ENCODE measurements at places on chromosomes 5 and 9.

DNA sequence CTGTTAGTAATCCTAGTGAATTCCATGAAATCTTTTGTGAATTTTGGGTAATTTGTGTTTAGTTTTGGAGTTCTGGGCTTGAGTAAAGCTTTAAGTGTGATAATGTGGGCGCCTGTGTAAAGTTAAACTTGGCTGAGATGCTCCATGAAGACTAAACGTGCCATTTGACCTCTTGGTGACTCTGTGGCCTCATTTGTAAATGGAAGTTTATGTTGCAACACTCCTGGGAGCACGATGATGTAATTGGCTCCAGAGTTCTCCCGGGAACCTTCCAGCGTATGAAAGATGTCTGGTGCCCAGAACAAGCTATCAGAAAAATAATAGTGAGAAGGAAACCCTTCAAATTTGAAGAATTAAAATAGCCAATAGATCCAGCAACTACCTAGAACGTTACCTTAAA lies 981.2 kb downstream of the TLE4 start:
- DNase-seq, result no peak

GRCh38 chr9:80763536-80763935 lies 925.8 kb downstream of the TLE1 start:
- no peak for DNase-seq

GRCh38 chr5:41539454-41539853 lies 29.1 kb upstream of the PLCXD3 start:
- no peak for DNase-seq

DNA sequence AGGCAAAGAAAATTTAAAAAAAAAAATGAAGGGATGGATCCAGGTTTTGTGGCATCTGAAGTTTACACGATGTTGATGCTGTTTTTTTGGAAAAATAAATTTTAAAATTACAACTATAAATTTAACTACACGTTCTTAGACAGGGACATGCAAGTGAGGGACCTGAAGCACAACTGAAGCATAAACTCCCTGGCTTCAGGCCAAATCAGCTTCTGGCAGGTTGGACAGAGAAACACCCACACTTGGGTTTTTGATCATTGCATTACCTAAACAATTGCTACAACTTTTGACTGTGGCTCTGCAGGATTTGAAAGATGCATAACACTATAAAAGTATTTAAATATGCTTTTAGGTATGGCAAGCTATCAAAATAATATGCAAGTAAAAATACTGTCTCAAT lies 1318.3 kb upstream of the DMAC1 start:
- no peak for DNase-seq

- DNase-seq, result no peak
Observed at GRCh38 chr5:56183506-56183905, 49.6 kb downstream of the ANKRD55 start.

DNA sequence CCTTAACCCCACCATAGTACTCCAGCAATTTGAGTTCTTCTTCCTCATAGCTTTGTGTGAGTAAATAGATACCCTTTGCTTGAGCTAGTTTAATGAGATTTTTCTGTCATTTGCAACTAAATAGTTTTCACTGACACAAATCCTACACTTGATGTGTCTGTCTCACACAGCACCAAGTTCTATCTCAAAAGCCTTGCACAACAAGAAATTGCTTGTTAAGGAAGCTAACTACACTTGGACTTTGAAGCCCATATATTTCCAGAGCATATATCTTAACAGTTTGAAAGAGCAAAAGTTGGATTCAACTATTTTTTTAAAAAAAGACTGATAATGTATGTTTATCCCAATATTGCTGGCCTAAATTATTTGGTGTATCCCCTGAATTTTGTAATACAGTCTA lies 459.2 kb downstream of the ACTL7B start:
- no peak for DNase-seq

DNA sequence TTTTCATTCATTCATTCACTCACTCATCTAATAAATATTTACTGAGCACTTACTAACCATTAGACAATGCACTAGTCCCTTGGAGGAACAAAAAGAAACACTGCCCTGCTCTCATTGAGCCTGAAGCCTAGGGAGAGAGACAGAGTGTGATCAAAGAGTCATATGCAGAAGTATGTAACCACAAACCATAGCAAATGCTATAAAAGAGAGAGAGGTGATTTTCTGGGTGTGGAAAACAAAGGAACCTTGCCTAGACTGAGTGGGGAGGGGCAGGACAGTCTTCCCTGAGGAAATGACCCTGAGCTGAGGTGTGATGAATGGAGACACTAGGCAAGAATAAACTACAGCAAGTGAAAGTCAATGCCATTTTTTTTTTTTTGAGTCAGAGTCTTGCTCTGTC lies 10.8 kb upstream of the ADRA1B start:
- DNase-seq, result no peak

GRCh38 chr9:3880851-3881250 lies 355.1 kb upstream of the RFX3 start:
- no peak for DNase-seq

DNA sequence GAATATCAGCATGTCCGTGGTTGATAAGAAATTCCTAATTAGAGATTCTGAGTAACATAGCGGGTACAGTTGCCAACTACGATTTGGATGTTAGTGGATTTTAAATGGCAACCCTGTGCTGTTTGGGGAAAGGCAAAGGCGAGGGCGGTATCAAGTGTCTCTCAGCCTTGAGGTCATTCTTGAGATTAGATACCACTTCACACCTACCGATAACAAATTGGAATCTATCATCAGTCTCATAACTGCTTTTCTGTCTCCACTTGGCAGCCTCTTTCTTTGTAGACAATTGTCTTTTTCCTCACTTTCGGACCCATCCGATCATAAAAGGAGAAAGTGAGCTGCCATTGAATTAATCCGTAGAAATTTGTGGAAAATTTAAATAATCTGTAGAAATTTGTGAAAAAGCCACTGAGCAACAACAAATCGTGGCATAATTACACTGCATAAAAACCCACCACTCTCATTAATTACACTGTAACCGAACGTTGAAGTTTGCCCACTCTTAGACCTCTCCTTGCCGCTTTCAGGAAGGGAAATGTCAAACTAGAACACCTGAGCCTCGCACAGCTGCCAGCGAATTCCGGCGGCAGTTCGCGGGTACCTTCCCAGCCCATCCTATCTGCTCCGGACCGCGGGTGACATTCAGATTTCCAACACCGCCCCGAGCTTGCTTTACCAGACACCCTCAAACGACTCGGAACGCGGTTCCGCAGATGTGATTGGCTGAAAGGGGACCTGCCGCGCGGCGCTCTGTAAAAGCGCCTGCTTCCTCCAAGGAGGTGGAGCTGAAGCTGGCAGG lies 849 bp upstream of the RGMB start:
- peak; percentile 44 for DNase-seq

GRCh38 chr5:167750586-167750985 lies 540.9 kb upstream of the WWC1 start:
- DNase-seq, result no peak

- no peak for DNase-seq
Observed at GRCh38 chr9:63859475-63860215, 1425.4 kb downstream of the FOXD4L5 start.

- DNase-seq, result no peak
Observed at GRCh38 chr5:154193701-154194121, 3.2 kb downstream of the GALNT10 start.

GRCh38 chr5:4700871-4701270 lies 439.3 kb upstream of the ADAMTS16 start:
- DNase-seq, result no peak

DNA sequence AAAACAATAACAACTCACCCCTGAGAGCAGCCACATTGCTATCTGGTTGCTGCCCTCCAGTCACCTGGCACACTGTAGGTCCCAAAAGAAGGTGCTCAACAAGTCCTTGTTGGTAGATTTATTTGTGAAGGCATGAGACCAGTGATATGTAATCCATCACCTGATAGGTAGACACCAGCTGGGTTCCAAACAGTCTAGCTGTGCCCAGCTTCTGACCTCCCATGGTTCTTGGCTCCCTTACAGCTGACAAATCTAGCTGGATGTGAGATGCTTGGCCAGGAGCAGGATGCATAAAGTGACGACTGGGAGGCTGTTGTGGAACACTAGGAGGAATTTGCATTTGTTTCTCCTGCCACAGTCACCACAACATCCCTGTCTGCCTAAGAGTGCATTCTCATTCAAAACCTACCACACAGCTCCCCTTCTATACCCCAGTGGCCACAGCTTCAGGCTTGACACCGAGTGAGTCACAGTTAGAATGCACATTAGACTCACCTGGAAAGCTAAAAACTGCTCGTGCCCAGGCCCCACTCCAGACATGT lies 7.8 kb upstream of the VLDLR start:
- DNase-seq, result no peak

GRCh38 chr9:118059484-118060278 lies 355.5 kb downstream of the TLR4 start:
- DNase-seq, result peak; percentile 37

- DNase-seq, result no peak
Observed at GRCh38 chr5:26761446-26761845, 276.9 kb downstream of the CDH9 start.

- DNase-seq, result no peak
Observed at GRCh38 chr5:61162832-61163567, 732 bp upstream of the SMIM15 start.

GRCh38 chr5:111675201-111675934 lies 81.6 kb downstream of the NREP start:
- DNase-seq, result no peak

GRCh38 chr5:118905196-118905595 lies 83.2 kb downstream of the DTWD2 start:
- no peak for DNase-seq

GRCh38 chr5:29845206-29845605 lies 1348.3 kb upstream of the CDH6 start:
- no peak for DNase-seq

DNA sequence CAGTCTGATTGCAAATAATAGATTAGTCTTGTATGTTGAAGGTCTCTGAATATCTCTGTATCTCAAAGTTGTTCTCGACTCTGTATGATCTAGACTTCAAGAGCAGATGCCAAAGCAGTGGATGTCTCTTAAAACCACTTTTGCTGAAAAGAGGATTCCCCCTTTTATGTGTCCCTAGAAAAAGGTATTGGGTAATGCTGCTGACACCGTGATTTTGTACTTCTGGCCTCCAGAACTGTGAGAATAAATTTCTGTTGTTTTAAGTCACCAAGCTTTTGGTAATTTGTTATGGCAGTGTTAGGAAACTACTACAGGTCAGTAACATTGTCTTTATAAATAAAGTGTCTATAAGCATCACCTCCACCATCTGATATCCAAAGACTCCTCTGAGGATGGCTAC lies 85.3 kb upstream of the PIK3R1 start:
- DNase-seq, result no peak

DNA sequence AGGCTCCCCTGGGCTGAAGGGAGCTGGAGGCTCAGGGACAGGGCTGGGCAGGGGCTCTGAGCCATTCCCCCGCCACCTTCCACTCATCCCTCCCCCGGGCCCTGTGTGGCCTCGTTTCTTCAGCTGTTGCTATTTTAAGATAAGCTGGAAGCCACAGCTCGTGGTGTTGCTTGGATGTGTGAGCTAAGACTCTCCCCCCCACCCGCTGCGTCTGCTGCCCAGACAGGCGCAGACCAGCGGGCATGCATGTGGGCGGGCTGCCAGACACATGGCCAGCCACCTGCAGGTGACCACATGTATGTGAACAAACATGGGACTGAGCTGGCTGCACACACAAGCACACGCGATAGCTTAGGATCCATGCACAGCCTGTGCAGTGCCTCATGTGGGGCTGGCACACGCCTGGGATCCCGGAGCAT lies 8.7 kb downstream of the SNCB start:
- no peak for DNase-seq

DNA sequence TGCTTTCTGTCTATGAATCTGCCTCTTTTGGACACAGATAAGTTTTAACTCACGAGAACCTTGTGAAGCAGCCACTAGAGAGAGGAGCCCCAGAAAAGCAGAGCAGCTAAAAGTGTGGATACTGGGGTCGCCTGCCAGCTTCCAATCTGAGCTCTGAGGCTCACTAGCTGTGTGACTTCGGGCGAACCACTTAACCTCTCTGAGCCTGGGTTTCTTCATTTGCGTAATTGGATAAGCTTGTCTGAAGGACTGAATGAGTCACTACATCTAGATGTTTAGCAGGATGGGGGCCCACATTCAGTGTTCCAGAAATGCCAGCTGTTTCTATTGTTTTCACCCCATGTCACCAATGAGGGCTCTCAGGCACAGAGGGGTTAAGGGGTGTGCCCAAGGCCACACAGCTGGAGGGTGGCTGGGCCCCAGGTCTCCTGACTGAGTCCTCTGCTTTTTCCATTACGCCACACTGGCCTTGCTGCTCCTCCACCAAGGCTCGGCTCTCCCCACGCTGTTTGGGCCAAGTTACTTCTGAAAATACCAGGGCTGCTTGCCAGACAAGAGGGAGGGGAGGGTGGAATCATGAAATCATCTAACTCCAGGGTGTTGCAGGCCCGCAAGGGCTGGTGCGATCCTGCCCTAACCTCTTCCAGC lies 36.2 kb downstream of the SH3PXD2B start:
- DNase-seq, result no peak

- no peak for DNase-seq
Observed at GRCh38 chr9:129285382-129285781, 107.3 kb upstream of the IER5L start.

GRCh38 chr9:14391620-14392019 lies 77.7 kb upstream of the NFIB start:
- DNase-seq, result no peak

DNA sequence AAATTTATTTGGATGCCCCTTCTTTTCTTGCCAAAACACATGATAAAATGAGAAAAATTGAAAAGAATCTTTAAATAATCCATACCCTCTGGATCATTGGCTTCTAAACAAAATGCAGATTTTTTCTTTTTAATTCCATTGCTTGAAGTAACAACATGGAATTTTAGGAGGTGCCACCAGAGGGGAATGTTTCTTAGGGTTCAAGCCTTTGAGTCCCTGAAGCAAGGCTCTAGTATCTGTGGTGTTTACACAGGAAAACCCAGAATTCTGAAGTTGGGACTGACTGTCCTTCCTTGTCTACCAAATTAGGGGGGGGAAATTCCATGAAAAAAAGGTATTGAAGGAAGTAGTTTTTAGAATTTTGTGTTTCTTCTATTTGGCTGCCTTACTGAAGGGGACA lies 69.4 kb downstream of the LMNB1 start:
- DNase-seq, result no peak

DNA sequence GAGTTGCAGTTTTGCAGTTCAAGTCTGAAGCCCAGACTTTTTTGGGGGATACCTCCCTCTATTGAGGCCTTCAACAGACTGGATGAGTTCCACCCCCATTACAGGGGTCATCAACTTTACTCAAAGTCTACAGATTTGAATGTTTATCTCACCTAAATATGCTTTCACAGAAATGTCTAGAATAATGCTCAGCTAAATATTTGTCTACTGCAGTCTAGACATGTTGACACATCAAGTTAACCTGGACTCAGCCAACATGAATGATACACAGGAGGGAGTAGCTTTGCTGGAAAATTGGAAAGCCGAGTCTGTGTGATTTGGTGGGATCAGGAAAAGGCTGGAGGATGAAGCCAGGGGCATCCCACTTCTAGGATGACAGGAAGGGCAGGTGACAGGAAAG lies 128.0 kb upstream of the ICE1 start:
- no peak for DNase-seq

Measured in activated CD8-positive, alpha-beta T cell treated with anti-CD3 and anti-CD28 coated beads, Interleukin-2, amount 10 ng/mL, durations not matched to agents 7 days and 5 days (primary cell).